ENCODE measurements at places on chromosomes 7 and 10.

DNA sequence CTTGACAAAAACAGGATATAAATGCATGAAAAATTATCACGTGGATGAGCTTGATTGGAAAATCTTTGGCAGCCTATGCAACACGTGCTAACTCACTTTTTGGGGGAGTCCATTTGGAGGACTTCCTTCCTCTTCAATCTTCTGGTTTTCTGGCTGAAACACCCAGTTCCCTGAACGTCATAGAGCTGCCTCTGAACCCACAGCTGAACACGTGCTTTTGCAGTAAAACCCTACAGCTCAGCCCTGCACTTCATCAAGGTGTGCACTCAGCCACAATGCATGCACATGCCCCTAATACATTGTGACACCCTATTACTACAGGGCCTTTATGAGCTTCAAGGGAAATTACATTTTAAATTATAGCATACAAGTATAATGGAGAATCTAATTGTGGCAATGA, 808.7 kb upstream of the AUTS2 start:
- DNase-seq = no peak

DNA sequence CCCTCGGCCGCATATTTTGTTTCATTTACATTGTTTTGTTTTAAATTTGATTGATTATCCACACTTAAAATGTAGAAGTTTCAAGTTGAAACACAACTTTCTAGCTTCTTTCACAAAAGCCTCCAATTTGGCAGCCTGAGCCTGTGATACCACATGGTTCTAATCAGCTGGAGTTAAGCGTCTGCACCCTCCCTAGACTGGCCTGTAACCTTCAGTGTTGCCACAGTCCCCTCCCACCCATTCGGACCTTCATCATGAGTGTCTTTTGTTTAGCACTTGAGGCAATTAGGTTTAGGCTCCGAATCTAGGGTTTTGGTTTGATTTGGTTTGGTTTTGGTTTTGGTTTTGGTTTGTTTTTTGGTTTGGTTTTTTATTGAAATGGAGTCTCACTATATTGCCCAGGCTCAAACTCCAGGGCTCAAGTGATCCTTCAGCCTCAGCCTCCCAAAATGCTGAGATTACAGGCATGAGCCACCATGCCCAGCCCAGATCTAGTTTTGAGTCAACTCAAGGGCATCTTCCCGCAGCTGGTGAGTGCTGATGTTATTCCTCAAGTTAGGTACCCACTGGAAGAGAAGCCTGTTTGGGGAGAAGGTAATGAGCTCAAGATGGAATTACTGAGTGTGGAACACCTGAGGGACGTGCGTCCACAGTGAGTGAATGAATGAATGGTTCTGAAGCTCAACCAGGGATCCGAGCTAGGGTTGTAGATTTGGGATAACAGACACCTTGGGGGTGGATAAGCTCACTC, 201.4 kb downstream of the HECW1 start:
- DNase-seq = no peak

- no peak for DNase-seq
Measured at GRCh38 chr10:133401500-133401899, 7.5 kb downstream of the MTG1 start.

DNA sequence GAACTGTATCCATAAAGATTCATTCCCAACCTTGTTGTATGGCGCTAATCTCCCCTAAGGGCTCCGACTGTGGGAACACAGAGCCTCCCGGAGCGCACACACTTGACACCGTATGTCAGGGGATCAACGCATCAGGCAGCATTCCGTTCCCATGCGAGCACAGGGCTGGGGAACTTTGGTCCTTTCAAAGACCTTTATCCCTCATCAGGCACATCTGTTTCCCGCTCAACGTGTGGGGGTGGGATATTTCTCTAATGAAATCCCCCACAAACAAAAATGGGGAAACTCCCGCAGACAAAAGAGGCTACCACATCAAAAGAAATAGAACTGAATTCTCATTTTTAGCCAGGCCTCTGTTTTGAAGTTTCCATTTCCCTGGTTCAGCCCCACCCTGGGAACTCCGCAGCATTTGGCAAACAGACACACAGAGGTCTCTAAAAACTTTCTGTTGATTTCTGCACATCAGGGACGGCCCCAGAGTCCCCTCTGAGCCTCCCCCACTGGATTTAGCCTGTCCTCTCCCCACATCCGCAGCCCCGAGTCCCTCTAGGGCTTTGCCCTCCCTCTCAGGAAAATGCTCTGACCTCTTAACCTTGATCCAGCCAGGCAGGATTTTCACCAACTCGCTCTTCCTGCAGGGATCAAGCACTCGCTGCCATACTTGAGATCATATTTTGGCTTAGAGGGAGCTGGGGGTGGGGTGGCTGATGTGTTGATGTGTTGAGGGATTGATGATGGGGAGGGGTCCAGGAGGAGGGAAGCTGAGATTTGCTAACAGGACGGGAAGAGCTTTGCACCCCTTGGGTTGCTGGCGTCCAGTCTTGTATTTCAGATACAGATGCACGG, 6.6 kb downstream of the CPA5 start:
- DNase-seq = no peak

DNA sequence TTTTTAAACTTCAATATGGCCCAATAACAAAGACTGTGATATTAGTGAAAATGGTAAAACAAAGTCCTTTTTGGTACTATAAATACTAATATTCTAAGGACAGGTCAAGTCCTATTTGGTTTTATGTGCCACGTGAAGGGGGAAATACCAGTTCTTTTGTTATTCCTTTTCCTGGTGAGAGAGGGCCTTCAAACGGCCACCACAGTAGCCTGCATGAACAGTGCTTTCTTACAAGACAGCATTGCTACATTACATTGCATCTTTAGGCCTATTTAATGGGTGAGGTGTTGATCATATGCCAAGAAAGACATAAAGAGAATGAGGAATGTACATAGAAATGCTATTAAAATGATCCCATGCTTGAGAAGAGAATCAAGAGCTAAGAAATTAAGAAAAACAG, 214.8 kb downstream of the LRRTM3 start:
- no peak for DNase-seq

GRCh38 chr7:143882020-143882603, 19.9 kb downstream of the TCAF1 start:
- DNase-seq = no peak

GRCh38 chr10:62708569-62708968, 96.0 kb upstream of the ADO start:
- DNase-seq = no peak

DNA sequence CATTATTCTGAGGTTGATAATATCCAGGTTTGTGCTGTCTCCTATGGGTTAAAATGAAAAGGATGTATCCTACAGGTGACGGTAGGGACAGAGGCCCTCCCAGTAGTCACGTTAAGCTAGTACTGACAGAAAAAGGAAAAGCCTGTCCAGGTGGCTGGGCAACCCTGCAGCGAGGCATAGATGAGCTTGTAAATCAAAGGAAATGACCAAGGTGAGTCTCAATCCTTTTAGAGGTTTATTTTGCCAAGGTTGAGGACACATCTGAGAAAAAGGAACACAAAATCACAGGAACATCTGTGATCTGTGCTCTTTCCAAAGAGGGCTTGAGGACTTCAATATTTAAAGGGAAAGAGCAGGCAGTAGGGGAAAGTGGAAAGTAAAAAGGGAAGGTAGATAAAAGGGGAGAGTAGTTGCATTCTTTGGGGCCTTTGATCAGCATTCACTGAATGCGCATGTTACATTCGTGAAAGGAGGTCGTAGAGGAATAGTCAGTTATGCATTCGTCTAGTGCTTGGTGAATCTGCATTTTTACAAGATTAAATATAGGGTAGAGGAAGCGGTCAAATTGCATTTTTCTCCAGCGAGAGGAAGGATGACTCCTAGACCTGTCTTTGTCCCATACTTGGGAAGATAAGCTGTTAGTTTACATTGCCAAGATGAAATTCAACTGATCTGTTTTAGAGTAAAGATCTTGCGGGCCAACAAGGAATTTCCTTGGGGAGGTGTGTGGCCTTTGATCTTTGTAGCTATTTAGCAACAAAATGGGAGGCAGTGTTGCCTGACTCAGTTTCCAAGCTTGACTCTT, 884 bp upstream of the GSTO1 start:
- no peak for DNase-seq

- no peak for DNase-seq
Measured at GRCh38 chr7:4957847-4958476, 1.0 kb downstream of the MMD2 start.

GRCh38 chr7:26620352-26620751, 244.0 kb downstream of the SKAP2 start:
- DNase-seq = no peak

GRCh38 chr10:97383159-97383558, 18.0 kb downstream of the RRP12 start:
- DNase-seq = no peak

DNA sequence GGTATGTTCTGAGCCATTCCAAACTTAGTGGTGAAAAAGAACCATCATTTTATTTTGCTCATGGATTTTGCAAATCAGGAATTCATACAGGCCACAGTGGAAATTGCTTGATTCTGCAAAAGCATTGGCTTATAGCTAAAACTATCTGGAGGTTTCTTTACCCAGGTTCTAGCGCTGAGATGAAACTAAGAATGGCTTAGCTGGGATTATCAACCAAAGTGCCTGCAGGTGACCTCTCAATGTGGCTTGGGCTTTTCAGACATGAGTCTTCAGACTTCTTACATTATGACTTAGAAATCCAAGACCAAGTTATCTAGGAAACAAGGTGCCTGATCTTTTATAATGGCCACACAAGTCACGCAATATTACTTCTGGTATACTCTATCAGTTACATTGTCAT, 140.1 kb downstream of the HGF start:
- no peak for DNase-seq

DNA sequence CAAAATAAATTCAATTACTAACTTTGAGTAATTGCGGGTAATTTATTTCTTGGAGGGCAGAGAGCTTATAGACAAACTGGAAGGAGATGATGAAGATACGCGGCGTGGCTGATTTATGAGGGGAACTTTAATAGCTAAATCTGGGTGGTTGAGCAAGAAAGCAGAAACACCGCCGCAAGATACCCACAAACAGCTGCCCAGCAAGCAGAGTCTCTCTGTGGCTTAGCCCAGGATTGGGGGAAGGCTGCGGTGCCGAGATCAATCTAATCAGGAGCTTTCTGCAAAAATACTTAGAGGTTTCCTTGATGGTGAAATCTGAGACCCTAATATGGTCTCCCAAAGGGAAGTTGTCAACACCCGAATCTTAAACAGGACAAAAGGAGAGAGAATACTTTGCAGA, 94.9 kb upstream of the MGMT start:
- DNase-seq = no peak

GRCh38 chr10:14253079-14253478, 77.6 kb downstream of the FRMD4A start:
- DNase-seq = no peak

DNA sequence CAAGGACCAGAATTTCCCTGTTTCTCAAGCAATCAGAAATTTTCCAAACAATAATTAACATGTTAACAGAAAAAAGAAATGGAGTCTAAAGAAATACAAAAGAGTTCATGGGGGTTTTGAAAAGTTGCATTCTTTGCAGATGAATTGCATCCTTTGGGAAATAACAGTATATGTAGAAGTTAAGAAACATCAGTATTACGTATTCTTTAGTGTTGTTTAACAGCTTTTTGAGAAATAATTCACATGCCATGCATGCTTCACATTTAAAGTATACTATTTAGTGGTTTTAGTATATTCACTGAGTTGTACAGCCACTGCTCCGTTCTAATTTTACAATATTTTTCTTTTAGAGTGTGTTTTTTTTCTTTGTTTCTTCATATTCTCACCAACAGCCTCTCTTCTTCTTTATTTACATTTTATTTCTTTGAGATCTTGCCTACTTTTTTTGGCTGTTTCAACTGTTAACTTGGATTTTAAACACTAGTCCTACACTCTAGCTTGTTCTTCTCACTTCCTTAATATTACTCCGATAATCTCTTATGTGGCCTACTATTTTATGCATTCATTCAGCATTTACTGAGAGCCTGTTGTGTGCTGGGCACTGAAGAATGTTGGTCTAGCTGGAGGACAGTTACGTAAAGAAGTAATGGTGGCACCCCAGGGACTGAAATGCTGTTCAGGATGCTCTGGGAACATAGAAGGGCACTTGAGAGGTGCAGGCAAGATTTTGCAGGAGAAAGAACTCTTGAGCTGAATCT, 330.1 kb downstream of the EXOC4 start:
- DNase-seq = no peak

GRCh38 chr7:46912692-46913091, 669.2 kb downstream of the TNS3 start:
- DNase-seq = no peak

GRCh38 chr10:103822107-103822716, 33.2 kb downstream of the SH3PXD2A start:
- DNase-seq = no peak

- DNase-seq = no peak
Measured at GRCh38 chr7:130352194-130353074, 7.8 kb downstream of the CPA5 start.

DNA sequence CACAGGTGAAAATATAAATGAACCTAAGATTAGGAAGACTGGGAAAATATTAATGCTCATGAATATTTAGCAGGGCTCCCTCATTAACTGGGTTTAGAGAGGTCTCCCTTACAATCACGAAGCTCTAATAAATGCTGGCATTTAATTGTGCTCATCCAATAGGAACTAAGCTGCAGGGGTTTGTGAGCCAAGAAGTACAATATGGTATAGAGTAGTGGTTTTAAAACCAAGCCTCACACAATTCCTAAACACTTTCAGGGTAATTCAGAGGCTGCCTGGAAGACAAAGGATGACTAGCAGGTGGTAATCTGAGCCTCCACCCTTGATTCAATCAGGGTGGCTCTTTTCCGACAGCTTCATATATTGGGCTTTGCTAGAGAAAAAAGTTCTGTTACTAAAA, 103.3 kb downstream of the GPAM start:
- no peak for DNase-seq

DNA sequence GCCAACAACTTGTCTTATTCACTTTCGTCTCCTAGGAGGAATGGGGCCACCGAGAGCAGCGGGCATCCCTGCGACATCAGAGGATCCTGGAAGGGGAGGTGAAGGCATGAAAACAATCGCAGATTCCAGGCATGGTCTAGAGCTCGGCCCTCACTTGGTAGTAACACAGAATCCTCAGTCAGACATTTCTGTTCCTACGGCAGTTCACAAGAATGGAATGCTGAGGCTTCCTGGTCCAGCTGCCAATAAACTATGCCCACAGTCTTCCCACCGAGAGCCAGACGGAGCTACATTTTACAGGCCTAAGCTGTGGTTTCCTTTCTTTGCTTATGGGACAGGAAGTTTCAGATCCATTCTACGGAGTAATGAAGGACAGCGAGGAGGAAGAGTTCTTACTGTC, 75.8 kb downstream of the OR13A1 start:
- no peak for DNase-seq

DNA sequence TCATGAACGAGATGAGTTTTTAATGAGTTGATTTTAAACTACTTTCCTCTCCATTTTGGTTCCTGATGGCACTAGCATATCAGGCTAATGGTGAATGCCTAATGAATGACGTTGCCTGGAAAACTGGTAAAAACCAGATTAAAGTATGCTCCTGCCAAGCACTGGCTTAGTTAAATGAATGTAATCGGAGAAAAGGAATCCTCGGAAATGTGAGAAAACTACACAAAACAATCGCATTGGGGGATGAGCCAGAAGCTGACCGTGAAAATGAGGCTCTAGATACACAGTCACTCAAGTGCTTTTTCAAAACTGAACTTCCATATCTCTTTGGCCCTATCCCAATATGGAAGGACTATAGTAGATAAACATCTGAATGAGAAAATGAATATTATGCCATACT, 153.8 kb upstream of the COL1A2 start:
- DNase-seq = no peak

GRCh38 chr7:75951506-75951905, 36.6 kb downstream of the POR start:
- no peak for DNase-seq

GRCh38 chr7:50492770-50493519, 42.8 kb upstream of the FIGNL1 start:
- DNase-seq = no peak

All from activated CD4-positive, alpha-beta T cell treated with anti-CD3 and anti-CD28 coated beads, Interleukin-2, amount 50 U/mL, for 24 hours (primary cell).